ENCODE measurements at places on chromosomes 6 and 20. TPM values are rescaled to one million over a fixed set of nuclear protein-coding genes. Genes with fewer than 3 reads are reported as not detected.

Gene SCGN
- total RNA-seq = 30.7 TPM

Gene EIF2S2
- total RNA-seq = 40.6 TPM

Gene LY6G5C
- 1.2 TPM for total RNA-seq

Gene B3GAT2
- total RNA-seq = 23.4 TPM

Gene SIM1
- not detected for total RNA-seq

Gene KCNB1
- total RNA-seq = 9.3 TPM

Gene TMEM74B
- total RNA-seq = 12.5 TPM

Gene AGER
- total RNA-seq = 0.98 TPM

Gene PGC
- 0.49 TPM for total RNA-seq

Gene GTPBP2
- total RNA-seq = 23.6 TPM

Gene FOXP4
- total RNA-seq = 2.2 TPM

Gene MEP1A
- under 0.01 TPM for total RNA-seq

Gene TMEM239
- total RNA-seq = not detected

Gene SRMS
- not detected for total RNA-seq

Gene SFTA2
- total RNA-seq = not detected

Gene ZNFX1
- 12.5 TPM for total RNA-seq

Gene FAM83D
- 2.0 TPM for total RNA-seq

Gene PRSS35
- total RNA-seq = 6.9 TPM

Gene CRISP3
- not detected for total RNA-seq

Gene FLRT3
- 46.0 TPM for total RNA-seq

Gene OTOR
- under 0.01 TPM for total RNA-seq

Gene KHDC1L
- 0.49 TPM for total RNA-seq

Gene SYNCRIP
- 85.3 TPM for total RNA-seq

Gene LST1
- 0.74 TPM for total RNA-seq

Gene PPP1R16B
- total RNA-seq = 10.1 TPM

Gene MTFR2
- 0.25 TPM for total RNA-seq

Gene VNN1
- not detected for total RNA-seq

Gene ANGPT4
- not detected for total RNA-seq

Gene DZANK1
- total RNA-seq = 4.9 TPM

Gene CGA
- total RNA-seq = not detected

Gene TP53TG5
- not detected for total RNA-seq

Gene PRKN
- 6.1 TPM for total RNA-seq

Gene HLA-DPA1
- 0.49 TPM for total RNA-seq

Gene DDX43
- total RNA-seq = 0.25 TPM

Gene CDH22
- total RNA-seq = 2.2 TPM

Gene BTN2A1
- 11.1 TPM for total RNA-seq

Gene TMX4
- 34.9 TPM for total RNA-seq

Gene IP6K3
- total RNA-seq = not detected

Gene NMBR
- 4.7 TPM for total RNA-seq

Gene MOCS1
- total RNA-seq = 5.7 TPM

Gene MRPS26
- total RNA-seq = 24.3 TPM

Gene CASS4
- 0.49 TPM for total RNA-seq

Gene ZNF341
- 2.0 TPM for total RNA-seq

Gene TMEM151B
- total RNA-seq = 44.5 TPM

Gene UNC93A
- not detected for total RNA-seq

Gene FOXS1
- 0.74 TPM for total RNA-seq

Gene SOX4
- 265 TPM for total RNA-seq

Gene GSTA2
- not detected for total RNA-seq

Gene ECT2L
- 0.98 TPM for total RNA-seq

Gene SLC22A16
- 0.49 TPM for total RNA-seq

Gene GSTA3
- not detected for total RNA-seq

Gene BPIFB4
- not detected for total RNA-seq

Gene KCTD20
- 59.7 TPM for total RNA-seq
